Activated CD8-positive, alpha-beta memory T cell treated with anti-CD3 and anti-CD28 coated beads for 48 hours (primary cell): ENCODE measurements at places on chromosomes 4 and X.
A peak's percentile ranks its signal among the peaks of the same experiment; 100 is the strongest.

GRCh38 chr4:115790812-115791211, 677.4 kb upstream of the NDST4 start:
- no peak for DNase-seq

- DNase-seq = no peak
Observed at GRCh38 chrX:110241816-110242215, 76.1 kb downstream of the AMMECR1 start.

GRCh38 chr4:173168396-173169177, at the start of gene GALNT7:
GALNT7 (plus strand) TSS chr4:173168811; CDS start chr4:173168836, 25 bp downstream.
- DNase-seq = peak; percentile 42

DNA sequence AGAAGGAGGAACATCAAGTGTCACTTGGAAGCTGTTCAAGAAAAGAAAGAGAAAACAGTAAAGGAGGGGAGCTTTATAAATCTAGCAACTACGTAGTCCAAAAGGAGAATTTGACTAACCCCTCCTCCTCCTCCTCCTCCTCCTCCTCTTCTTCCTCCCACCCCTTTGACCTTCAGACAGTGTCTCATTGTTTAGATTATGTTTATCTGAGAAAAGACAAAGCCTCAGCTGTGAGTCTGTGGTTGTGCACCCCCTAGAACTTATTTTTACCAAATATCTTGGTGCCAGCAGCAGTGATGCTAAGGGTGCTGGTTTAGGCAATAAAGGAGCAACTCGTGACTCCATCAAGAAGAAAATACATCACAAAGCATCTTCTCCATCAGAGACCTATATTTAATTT, 68.9 kb upstream of the BMP2K start:
- DNase-seq = no peak

DNA sequence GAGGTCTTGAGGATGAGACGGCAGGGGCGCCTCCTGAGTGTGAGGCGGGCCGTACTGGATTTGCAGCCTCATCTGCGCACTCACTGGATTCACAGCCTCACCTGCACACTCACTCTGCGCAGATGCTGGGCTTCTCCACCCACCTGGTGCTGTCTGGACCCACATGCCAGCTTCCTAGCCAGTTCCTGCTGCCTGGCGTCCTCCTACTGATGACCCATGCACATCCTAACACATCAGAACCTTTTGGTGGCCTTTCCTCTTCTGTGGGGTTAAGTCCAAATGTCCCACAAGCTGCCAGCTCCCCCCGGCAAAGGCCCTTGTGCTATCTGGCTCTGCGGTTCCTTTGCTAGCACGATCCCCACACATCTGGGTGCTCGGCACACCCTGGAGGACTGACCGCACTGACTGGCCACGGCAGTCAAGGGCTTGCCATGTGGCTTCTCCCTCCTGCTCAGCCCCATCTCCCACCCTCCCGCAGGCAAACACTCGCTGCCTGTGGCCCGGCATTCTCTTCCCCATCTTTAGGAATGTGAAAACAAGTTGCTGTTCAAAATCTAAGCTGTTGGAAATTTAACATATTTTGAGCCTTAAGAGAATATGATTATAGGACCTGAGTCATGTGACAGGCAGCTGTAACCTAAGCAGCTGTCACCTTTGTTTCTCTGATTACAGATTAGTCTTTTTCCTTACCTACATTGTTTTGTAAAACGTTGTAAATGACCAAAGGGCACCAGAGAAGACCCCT, 39.4 kb upstream of the AFAP1 start:
- no peak for DNase-seq
